EL (cell line): ENCODE measurements at places on chromosomes 7 and 10.
A peak's percentile ranks its signal among the peaks of the same experiment; 100 is the strongest.

DNA sequence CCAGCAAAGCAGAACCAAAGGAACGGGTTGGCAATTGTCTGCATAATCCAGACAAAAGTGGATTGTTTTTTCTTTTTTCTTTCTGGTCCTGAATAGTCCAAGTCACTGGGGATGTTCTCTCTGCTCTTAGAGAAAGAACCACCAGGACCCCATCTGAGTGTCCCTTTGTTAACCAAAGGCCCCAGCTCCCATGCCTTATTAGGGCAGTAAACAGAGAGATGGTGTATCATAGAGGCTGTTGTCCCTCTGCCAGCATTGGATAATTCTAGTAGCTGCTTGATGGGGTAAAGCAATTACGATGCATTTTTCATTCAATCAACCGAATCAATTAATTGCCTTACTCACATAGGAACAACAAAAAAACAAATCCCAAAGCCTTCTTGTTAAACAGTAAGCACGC lies 213.0 kb downstream of the BUB3 start:
- DNase-seq = no peak

DNA sequence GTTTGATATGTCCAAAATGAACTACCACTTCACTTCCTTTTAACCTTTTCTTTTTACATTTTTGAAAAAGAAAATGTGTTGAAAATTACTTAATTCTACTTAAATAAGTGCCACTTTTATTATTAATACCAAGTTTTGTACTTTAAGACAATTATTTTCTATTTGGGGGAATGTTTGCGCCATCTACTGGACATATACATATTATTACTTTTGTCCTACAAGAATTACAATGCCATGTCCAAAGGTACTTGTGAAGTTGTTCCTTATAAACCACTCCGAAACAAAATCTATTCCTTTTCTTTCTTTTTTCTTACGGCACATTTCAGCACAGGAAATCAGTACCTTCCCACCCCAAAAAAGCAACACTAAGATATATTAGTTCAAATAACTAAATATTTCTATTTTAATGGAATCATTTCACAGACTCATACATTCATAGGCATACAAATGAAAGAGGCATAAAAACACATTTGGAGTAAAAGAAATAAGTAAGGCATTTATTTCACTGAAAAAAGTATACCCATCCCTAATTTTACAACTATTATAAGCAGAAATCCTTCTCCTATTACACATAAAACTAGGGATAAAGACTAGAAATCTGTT lies 169.9 kb downstream of the RNF133 start:
- peak; percentile 27 for DNase-seq

GRCh38 chr10:26780106-26780792 lies 80.5 kb downstream of the ABI1 start:
- DNase-seq = no peak

DNA sequence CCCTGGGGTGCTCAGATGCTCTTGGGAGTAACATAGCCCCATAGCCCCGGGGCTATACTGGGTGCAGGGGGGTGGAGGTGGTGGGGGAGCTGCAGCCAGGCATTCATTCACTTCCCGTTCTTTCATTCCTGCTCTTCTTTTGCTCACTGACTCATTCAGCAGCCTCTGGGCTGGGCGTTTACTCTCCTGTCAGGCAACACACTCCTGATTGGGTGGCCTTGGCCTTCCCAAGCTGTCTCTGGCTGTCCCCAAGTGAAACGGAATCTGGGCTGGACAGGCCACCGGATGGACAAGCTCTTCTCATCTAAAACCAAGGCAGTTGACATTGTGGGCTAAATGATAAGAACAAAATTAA lies 34.6 kb downstream of the CHST3 start:
- DNase-seq = peak; percentile 95

- DNase-seq = no peak
Measured at GRCh38 chr7:156080596-156080995, 268.3 kb upstream of the SHH start.

- DNase-seq = no peak
Measured at GRCh38 chr7:139807009-139807408, 22.1 kb upstream of the TBXAS1 start.

GRCh38 chr7:85052056-85052737 lies 134.7 kb downstream of the SEMA3D start:
- no peak for DNase-seq

DNA sequence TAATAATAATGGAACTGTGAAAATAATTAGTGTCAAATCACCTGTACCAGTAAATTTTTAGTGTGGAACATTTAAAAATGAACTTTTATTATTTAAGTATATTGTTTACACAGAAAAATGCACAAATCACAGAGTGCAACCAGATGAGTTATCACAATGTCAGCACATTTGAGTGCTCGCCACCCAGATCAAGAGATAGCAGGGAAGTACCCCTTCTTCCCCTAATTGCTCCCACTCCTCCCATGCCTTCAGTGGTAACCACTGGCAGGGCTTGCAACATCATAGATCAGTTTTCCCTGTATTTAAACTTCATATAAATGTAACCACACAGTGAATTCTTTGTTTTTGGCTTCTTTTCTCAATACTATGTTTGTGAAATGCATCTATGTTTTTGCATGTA lies 7.8 kb upstream of the GPR141 start:
- DNase-seq = no peak

DNA sequence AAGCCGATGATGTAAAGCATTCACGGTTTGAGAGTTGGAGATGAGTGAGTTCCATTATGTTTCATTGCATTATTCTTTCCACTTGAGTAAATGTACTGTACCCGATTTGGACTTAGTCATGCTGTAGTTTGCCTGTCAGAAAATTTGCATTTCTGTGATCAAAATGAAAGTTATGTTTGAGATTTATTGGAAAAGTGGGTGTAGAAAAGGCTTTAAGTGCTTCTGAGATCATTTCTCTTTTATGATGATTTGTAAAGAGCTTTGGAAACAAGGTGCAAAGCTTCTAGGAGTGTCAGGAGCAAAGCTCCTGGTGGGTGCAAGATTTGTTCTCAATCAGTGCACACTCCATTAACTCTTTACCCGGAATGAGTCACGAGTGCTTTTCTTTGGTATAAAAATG lies 204.1 kb upstream of the POM121L12 start:
- no peak for DNase-seq

DNA sequence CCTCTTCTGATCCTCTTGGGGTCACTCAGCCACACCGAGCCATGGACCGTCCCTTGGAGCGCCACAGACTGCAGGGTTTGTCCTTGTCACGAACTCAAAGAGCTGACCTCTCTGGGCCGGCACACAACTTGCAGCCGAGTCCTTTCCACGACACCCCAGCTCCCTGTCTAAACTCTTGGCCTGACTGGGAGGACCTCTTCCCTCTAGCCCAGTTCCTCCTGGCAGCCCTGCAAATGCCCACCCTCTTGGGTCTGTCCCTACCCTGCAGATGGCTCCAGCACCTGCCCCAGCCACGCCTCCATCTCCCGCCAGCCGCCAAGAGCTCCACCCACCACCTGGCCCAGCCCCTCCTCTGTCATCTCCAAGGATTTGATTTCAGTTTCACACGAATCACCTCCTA lies 339.2 kb downstream of the DNAJB6 start:
- no peak for DNase-seq

- no peak for DNase-seq
Measured at GRCh38 chr10:79459243-79459642, 13.8 kb upstream of the ZCCHC24 start.

- DNase-seq = peak; percentile 91
Measured at GRCh38 chr10:68135922-68136792, 26.9 kb downstream of the MYPN start.

DNA sequence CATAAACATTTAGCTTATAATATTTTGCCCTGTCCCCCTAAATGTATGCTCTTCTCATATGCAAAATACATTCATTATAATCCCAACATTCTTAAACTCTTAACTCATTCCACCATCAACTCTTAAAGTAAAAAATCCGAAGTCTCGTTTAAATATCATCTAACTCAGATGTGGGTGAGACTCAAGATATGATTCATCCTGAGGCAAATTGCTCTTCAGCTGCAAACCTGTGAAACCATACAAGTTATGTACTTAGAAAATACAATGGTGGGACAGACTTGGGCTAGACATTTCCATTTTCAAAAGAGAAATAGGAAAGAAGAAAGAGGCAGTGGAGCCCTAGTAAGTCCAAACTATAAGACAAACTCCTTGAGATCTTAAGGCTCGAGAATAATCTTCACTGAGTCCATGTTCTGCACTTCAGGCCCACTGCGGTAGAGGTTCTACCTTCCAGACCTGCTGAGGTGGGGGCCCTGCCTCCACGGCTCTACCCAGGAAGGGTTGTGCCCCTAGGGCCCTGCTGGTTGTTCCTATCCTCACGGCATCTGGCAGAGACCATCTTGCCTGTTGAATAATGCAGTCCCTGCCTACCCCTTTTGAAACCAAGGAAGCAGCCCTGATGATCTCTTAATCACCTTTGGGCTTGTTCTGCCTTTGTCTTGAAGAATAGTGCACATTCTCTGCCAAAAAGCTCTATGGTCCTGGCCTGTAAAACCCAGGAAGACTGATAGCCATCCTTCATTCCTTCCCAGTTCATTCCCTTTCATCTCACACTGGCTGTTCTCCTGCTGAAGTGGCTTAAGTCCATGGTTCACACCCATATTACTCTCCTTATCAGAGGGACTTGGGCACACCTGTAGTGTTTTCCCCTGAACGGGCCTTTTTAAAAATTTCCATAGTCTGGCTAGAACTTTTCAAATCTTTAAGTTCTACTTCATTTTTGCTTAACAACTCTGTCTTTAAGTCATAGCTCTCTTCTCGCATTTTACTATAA lies 37.3 kb downstream of the INPP5F start:
- DNase-seq = peak; percentile 56

- peak; percentile 32 for DNase-seq
Measured at GRCh38 chr10:50937230-50937907, 51.9 kb upstream of the A1CF start.

GRCh38 chr7:37420946-37421695 lies 27.5 kb downstream of the ELMO1 start:
- DNase-seq = no peak

GRCh38 chr10:14384116-14384730 lies 53.5 kb upstream of the FRMD4A start:
- DNase-seq = no peak

DNA sequence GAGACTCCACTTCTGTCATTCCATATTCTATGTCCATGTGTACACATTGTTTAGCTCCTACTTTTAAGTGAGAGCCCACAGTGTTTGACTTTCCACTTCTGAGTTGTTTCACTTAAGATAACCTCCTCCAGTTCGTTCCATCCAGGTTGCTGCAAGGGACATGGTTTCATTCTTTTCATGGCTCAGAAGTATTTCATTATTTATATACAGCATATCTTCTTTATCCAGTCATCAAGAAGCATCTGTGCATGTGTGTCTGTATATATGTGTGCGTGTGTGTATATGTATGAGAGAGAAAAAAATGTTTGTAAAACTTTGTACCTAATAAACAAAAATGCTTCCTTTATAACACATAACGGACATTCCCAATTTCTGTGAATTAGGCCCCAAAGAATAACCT lies 6.2 kb downstream of the SEC61A2 start:
- DNase-seq = no peak

DNA sequence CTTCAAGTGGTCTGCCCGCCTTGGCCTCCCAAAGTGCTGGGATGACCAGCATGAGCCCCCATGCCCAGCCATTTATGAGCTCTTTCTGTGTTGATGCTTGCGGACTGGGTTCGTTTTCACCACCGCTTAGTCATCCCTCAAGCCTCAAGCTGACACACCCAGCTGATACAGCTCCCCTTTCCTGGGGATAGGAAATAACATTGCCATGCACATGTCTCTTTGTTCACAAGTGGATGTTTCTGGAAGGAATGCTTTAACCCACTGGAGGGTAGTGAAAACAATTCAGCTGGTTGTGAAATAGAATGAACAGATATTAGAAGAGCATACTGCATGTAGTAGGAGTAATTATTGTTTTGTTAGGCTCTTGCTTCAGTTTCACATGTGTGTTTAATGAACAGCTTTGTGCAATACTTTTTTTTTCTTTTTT lies 8.5 kb upstream of the METTL27 start:
- peak; percentile 97 for DNase-seq

DNA sequence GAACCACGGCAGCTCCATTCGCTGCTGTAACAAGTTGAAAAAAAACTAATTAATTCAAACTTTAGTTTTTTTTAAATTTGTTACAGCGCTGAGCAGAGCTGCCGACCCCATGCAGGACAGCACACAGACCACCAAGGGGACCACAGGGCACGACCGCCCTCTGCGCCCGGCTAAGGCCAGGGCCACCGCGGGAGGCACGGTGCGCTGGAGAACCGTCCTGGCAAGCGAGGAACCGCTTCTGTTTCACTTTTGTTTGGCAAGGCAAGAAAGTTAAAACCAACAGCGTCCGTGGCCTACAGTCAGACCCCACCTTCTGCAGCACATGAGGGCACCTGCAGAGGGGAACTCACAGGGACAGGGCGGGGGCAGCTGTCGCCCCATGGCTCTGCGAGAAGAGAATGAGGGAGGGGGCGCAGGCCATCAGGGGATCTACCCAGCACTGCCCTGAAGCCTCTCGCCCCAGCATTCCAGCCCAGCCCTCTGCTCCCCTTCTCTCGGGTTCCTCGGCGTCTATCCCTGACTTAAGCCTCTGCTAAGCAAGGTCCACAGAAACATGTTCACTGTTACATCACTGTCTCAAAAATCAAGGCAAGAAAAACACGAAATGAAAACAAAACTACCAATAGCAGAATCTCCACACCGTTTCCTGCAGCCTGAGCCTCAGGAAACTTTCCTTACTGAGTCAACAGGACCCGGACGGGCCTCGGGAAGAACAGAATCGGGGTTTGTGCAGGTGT lies 204.4 kb downstream of the DIP2C start:
- DNase-seq = no peak

DNA sequence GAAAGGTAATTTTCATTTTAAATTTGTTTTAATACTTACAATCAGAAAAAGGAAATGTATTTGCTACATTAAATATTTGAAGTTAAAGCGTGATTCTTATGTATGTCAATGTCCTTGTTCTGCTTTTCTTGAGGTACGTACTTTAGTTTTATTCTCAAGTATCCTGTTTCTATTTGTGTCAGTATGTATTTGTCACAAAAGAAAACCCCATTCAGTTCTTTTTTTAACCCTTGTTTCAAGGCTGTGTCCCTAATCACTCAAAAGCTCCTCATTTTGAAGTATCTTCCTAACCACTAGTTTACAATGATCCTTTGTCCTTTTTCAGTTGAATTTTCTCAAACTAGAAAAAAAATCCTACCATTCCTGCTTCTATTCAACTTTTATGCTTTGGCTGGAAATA lies 25.2 kb downstream of the NHLRC2 start:
- no peak for DNase-seq

GRCh38 chr7:12062062-12062461 lies 149.0 kb upstream of the TMEM106B start:
- DNase-seq = peak; percentile 2

GRCh38 chr7:140989068-140989467 lies 25.7 kb downstream of the MRPS33 start:
- no peak for DNase-seq

DNA sequence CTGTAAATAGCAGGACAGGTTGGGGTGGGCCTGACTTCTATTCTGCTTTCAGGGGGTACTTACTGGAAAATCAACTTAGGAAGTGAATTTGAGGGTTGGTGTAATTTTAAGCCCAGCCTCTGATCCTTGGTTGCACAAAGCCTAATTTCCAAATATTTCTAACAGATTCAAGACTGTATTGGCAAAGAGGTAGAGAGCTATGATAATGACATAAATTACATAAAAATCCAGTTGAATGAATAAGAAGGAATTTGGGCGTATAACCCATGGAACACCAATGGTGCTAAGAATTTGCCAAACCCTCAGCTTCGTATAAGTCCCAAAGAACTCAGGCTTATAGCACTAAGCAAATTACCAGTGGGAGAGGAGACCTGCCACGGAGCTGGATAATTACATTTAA lies 11.9 kb downstream of the CPA4 start:
- no peak for DNase-seq

- DNase-seq = peak; percentile 92
Measured at GRCh38 chr7:101681170-101682007, 52.3 kb upstream of the MYL10 start.

GRCh38 chr7:99308461-99309074 lies 17.1 kb upstream of the ARPC1A start:
- DNase-seq = peak; percentile 9
